ENCODE measurements at places on chromosomes 5 and 9.
A peak's percentile ranks its signal among the peaks of the same experiment; 100 is the strongest.

DNA sequence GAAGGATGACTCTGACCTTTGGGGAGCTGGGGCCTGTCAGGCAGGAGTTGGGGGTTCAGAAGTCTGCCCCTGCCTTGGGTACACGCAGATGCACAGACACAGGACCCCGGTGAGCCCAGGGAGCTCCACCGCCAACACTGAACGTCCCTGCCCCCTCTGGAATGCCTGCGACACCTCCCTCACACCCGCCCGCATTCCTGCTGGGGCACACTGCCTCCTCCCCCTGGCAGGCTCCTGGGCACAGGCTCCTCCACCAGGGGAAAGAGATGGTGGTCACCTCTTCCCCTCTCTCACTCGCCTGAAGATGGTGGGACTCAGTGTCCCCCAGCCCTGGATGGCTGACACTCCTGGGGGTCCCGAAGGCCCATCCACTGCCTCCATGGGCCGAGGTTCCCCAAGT is 12.0 kb downstream of the CRB2 start:
- DNase-seq, result no peak

- DNase-seq, result no peak
Measured at GRCh38 chr9:76486151-76486550, 27.2 kb downstream of the GCNT1 start.

- no peak for DNase-seq
Measured at GRCh38 chr5:72326306-72326649, 6.1 kb downstream of the PTCD2 start.

- DNase-seq, result no peak
Measured at GRCh38 chr9:8614926-8615440, 815.4 kb upstream of the DMAC1 start.

DNA sequence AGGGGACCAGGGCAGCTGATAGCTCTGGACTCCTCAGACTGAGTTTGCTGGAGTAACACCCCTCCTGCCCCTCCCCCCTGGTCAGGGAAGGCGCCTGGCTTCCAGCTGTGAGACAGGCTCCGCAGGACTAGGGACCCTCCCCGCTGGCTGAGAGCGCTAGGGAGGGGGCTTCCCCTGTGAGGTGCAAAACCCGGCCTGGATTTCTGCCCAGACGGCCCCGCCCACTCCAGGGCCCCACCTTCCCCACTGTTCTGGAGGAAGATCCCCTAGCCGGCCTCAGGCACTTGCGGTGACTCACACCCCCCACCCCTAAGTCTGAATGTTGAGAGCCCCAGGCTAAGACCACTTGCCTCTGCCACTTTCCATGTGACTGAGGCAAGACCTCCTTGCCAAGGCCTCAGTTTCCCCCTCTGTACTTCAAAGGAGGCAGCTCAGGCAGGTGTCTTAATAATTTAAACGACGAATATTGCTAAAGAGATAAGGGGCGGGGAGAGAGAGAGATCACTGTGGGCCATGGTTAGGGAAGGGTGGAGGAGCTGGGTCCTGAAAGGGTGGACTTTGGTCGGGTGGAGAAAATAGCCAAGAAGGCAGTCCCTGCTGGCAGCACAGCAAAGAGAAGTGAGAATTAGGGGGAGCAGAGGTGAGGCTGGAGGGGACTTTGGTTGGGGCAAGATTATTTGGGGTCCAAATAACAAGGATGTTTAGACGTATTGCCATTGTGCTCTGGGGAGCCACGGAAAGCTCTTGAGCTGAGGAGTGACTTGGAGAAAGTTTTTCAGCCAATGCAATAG is 1.0 kb upstream of the DAB2IP start:
- DNase-seq, result peak; percentile 5

- DNase-seq, result no peak
Measured at GRCh38 chr5:22111320-22111719, 741.8 kb downstream of the CDH12 start.

DNA sequence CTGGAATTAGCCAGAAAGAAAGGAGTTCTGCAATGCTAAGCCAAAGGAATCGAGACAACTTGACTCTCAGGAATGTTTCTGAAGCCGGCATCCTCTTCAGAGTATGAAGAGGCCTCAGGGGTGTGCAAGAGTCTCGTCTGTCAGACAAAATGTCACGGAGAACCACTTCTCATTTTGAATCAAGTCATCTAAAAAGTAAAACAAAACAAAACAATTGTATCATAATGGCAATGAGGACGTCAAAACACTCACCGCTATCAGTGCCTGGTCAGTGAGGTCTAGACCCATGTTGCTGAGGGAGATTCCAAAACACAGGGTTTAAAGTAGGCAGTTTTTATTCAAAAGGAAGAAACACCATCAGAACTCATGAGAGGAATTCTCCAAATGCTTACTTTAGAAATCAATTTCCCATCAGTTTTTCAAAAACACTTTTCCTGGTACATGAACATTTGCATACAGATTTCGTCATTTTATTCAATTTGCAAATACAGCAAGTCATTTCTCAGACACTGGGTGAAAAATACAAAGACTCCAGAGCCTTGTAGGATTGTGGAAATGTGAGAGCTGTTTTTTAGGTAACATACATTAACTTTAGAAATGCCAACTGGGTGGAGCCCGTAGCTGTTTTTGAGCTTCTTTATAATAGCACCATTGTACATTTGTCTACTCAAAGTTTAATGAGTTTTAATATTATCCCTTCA is 89.5 kb upstream of the MAP3K1 start:
- DNase-seq, result no peak

- peak; percentile 39 for DNase-seq
Measured at GRCh38 chr9:123338710-123339665, 17.0 kb upstream of the CRB2 start.

- DNase-seq, result no peak
Measured at GRCh38 chr9:126723807-126724172, 81.0 kb upstream of the ZBTB43 start.

DNA sequence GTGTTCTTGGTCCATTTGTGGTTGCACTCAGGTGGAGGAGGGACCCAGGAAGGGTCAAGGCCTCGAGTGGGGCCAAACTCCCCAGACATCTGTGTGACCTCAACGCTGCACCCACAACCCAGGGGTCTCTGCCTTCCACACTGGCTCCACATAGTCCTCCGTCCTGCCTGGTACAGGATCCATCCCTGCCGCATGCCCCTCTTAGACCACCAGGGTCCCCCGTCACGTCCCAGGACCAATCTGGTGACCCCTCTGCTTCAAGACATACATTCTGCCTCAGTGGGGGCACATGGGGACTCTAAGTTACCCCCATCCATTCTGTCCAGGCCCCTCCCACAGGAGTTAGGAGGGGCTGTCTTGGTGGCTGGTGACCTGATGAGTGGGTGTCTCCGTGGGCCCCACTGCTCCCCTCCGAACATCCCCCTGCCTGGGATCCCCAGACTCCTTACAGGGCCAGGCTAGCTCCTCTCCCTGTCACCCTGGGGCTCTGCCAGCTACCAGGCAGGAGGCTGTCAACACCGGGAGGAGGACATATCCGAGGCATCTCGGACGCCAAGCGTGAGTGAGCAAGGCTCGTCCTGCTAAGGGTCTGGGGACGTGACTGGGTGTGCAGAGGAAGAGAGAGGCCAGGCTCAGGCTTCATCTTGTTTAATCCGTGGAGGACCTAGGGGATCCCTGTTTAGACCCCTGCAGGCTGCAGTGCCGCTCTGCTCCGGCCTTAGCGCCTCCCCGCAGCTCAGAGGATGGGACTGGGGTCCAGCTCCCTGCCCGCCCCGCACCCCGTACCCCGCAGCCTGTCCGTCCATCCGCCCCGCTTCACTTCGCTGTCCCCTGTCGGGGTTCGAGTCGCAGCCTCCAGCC is 32.3 kb downstream of the TSPAN17 start:
- no peak for DNase-seq

DNA sequence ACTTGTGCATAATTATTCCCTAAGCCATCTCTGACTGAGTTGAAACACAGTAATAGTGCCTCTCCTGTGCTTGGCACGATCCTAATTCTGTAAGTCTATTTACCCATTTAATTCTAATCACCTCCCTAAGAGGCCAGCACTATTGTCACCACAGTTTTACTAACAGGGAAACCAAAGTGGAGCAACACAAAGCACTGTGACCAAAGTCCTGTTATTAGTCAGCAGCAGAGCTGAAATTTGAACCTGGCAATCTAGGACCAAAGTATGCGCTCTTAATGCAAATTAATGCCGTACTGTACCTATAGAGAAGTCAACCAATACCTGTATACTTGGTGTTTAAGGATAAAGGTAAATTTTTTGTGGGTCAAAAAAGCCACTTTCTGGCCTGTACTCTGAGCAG is 77.1 kb upstream of the CNTLN start:
- no peak for DNase-seq

DNA sequence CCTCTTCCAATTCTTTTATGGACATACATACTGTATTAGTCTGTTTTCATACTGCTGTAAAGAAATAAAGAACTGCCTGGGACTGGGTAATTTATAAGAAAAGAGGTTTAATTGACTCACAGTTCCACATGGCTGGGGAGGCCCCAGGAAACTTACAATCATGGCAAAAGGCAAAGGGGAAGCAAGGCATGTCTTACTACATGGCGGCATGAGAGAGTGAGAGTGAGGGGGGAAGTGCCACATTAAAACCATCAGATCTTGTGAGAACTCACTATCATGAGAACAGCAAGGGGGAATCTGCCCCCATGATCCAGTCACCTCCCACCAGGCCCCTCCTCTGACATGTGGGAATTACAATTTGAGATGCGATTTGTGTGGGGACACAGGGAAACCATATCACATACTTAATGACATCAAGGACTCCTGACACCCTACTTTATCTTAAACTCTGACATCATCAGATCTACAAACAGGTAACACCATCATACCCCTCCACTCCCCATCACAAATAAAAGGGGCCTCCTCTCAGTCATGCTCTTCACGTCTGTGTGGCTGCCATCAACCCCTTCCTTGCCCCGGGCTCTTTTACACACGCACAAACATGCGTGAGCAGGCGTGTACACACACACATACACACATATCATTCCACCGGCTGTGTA is 9.7 kb downstream of the ANKRD33B start:
- DNase-seq, result no peak

- no peak for DNase-seq
Measured at GRCh38 chr5:133643365-133643764, 31.0 kb upstream of the FSTL4 start.

- DNase-seq, result no peak
Measured at GRCh38 chr5:77379558-77380061, 112.5 kb downstream of the WDR41 start.

GRCh38 chr5:78576376-78576775 is 72.2 kb downstream of the LHFPL2 start:
- DNase-seq, result no peak

- no peak for DNase-seq
Measured at GRCh38 chr5:6701491-6701890, 11.7 kb upstream of the TENT4A start.

DNA sequence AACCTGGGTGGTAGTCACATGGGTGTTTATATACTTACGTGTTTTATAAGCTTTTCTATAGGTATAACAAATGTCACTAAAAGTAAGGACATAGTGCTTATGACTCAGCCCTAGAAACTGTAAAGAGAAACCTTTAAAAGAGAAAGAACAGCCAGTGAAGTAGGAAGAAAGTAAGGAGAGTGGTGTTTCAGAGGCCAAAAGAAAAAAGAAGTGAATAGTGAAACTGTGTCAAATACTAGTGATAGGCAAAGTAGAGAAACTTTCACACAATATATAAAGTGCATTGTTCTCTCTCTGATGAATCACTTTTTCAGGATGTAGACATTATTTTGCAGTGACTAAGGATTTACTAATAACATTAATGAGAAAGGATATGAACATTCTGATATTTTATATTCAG is 74.2 kb upstream of the SUSD1 start:
- DNase-seq, result no peak

GRCh38 chr5:126020770-126021169 is 402.4 kb upstream of the GRAMD2B start:
- DNase-seq, result no peak

DNA sequence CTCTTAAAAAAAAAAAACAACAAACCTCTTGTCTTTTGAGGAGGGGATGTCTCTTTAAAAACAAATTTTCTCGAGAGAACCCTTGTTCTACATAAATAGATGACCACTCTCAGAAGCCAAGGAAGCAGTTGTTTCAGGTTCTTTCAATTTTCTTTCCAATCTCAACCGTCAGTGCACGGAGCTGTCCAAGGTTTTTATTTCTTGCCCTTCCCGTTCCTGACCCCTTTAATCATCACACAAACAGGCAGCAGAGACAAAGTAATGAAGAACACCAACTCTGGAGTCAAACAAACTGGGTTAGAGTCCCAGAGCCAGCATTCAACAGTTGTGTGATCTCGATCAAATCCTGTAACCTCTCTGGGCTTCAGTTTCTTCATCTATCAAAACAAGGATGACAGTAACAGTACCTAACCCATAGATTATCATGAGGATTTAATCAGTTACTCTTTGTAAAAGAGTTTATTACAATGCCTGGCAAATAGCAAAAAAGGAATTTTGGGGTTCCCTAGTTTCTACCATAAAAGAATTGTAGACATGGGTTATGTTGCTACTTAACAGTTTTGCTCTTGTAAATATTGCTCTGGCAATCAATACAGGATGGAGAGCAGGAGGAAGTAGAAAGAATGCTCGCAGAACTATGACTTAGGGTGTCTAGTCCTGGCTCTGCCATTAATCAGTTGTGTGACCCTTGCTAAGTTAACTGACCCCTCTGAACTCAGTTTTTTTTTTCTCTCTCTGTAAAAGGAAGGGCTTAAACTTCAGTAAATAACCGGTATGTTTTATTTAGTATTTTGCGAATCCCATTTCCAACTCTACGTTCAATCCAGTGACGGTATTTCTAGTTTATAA is 1.0 kb upstream of the NIM1K start:
- DNase-seq, result no peak

DNA sequence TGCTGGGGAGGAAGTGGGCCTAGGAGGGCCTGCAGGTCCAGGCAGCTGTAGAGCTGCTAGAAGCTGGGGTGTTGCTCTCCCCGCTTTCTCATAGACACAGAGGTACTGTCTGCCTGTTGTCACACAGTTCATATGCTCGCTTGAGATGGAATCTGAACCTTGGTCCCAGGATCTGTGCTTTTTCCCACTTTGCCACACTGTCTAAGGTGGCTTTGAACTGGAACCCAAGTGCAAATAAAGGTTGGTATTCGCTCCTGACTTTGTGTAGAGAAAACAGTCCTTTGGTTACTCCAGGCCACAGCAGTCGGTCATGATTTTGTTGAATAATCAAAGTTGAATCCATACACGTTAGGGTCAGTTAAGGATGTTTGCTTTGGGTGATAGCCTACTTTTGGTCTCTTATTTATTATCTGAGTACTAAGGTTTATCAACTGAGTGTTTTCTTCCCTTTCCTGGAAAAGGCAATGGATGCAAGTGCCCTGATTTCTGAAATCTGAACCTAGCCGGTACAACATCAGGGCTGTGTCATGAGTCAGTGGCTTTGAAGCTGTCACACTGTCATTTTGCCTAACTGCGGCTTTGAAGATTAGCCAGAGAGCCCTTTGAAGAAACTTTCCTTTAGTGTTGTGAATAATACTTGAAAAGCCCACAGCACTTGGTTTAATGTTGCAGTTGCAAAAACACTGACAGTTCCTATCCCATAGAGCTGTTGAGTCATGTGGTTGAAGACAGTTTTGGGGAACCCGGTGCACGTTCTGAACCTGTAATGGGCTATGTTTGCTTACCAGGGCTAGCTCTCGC is 41.3 kb downstream of the HABP4 start:
- no peak for DNase-seq

- no peak for DNase-seq
Measured at GRCh38 chr9:97851446-97851883, 1.6 kb upstream of the FOXE1 start.

- DNase-seq, result no peak
Measured at GRCh38 chr5:95644351-95645042, 2.1 kb upstream of the RFESD start.
